ENCODE measurements at places on chromosomes 4 and X. TPM values are rescaled to one million over a fixed set of nuclear protein-coding genes. Genes with fewer than 3 reads are reported as not detected.
A peak's percentile ranks its signal among the peaks of the same experiment; 100 is the strongest.

ARHGEF9 gene
- 8.0 TPM for total RNA-seq

CPE gene
- 10.3 TPM for total RNA-seq

PHOX2B gene
- total RNA-seq: not detected

SGCB gene
- 20.5 TPM for total RNA-seq

SSX4B gene
- total RNA-seq: not detected

GLRB gene
- total RNA-seq: 9.4 TPM

PAGE2 gene
- total RNA-seq: not detected

GRCh38 chr4:1518997-1519700, 112.9 kb upstream of the NKX1-1 start:
- DNase-seq: no peak

GRCh38 chrX:22433292-22434070, 160.8 kb downstream of the CBLL2 start:
- no peak for DNase-seq

- DNase-seq: no peak
These were observed 119.8 kb downstream of the DCK start for GRCh38 chr4:71113294-71113693.

DNA sequence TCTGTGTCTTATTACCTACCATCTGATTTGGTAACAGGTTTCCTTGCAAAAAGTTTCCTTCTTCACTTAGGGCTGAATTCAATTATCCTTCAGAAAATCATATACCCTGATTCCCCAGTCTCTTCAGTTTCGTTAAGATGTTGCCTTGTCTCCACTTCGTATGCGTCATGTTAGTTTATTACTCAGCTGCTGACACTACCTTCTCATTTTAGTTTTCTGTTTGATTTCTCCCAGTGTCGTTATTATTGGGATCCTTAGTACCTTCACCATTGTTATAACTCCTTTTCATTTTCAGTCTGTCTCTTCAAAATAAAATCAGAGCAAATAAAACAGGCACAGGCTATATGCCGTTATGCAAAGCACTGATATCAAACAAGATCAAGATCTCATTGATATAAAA, 87.5 kb upstream of the RBPJ start:
- DNase-seq: no peak

- peak; percentile 10 for DNase-seq
These were observed 646 bp downstream of the TIGD4 start for GRCh38 chr4:152778656-152779512.

- DNase-seq: no peak
These were observed 36.9 kb downstream of the WDR17 start for GRCh38 chr4:176102414-176103063.

GRCh38 chr4:74146581-74147129, 11.3 kb upstream of the MTHFD2L start:
- DNase-seq: no peak

DNA sequence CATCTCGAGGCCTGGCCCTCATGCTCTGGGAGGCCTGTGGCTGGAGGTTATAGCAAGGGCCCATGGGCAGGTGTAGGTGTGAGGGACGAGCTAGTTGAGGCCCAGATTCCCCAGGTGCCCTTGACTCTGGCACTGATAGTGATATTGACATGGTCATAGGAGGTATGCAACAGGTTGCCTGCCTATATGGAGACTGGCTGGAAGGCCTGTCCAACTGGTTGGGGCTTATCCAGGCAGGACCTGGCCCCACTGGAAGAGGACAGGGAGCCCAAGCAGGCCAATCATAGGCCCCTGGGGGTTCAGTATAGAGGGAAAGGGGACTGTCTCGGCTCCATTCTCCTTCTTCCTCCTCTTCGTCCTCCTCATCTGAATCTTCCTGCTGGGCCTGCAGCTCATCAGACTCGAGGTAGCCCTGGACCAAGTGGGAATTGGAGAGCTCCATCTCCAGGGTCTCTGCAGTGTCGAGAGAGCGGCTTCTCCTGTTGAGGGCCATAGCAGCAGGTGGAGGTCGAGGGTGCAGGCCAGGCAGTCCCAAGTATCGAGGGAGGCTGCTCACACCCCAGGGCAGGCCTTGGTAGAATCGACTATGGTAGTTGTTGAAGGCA, 15.3 kb downstream of the AMER1 start:
- no peak for DNase-seq

- no peak for DNase-seq
These were observed 55.7 kb downstream of the NDNF start for GRCh38 chr4:121016611-121017010.

GRCh38 chrX:42678133-42678532, 99.8 kb downstream of the PPP1R2C start:
- DNase-seq: peak; percentile 31

- DNase-seq: no peak
These were observed 20.2 kb downstream of the GLRA3 start for GRCh38 chr4:174808836-174809235.

- DNase-seq: no peak
These were observed 199.5 kb upstream of the DIPK2B start for GRCh38 chrX:45400027-45400779.

DNA sequence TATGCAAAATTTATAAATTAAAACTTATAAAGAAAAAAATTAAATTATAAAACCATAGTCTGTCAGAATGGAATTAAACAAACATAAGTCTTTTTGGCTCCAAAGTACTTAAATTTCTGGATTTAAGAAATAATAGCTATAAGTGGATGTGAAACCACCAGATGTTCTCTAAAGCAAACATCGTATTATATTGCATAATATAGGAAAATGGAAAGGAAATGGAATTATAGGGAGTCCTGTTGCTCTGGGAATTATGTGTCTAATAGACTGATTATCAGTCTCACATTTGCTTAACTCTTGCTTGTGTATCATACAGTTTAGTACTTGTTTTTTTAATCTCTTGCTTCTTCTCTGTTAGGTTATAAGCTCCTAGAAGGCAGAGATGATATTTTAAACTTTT, 819.2 kb downstream of the RAPGEF2 start:
- DNase-seq: no peak

- DNase-seq: no peak
These were observed 420 bp downstream of the TSC22D3 start for GRCh38 chrX:107775000-107775733.

All from A172 (cell line).